T-cell (primary cell): ENCODE measurements at places on chromosomes 5 and 9. TPM values are rescaled to one million over a fixed set of nuclear protein-coding genes. Genes with fewer than 3 reads are reported as not detected.

DNA sequence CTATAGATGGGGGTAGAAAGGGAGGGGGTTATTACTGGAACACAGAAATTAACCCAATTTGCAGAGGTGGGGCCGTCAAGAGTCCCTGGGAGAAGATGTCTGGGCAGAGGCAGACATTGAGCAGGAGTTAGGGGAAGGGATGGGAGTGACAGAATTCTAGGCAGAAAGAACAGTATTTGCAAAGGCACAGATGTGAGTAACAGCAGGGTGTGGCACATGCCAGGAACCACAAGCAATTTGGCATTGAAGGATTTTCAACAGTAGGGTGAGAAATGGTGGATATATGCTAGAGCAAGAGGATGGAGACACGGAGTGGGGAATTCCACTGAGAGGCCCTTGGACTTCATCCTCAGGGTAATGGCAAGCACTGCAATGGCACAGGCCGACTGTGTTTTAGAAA lies 71.6 kb upstream of the FRRS1L start:
- no peak for DNase-seq

The RORB gene
- 0.03 TPM for total RNA-seq

The TTC39B gene
- 32.6 TPM for total RNA-seq

- DNase-seq = no peak
Measured at GRCh38 chr9:95129476-95130291, 187.8 kb downstream of the FANCC start.

The GFRA3 gene
- not detected for total RNA-seq

The CKMT2 gene
- 0.58 TPM for total RNA-seq

DNA sequence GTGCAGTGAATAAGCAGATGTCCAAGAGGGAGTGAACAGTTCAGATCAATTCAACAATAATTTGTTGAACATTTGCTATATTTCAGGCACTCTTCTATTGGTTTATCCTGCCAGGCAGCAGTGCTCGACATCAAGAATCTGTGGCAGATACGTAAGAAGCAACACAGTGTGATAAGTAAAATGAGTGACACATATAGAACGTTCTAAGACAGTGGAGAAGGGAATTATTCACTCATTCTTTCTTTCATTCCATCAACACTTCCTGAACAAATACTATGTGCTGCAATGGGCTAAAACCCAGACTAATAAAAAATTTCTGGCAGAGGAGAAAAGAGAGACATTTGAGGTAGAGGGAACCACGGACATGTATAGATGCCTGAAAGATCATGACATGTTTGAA lies 89.9 kb upstream of the GLIS3 start:
- no peak for DNase-seq

- no peak for DNase-seq
Measured at GRCh38 chr5:108074626-108075025, 307.3 kb downstream of the FBXL17 start.

GRCh38 chr9:78289474-78289873 lies 7.5 kb upstream of the PSAT1 start:
- DNase-seq = no peak

- no peak for DNase-seq
Measured at GRCh38 chr9:86713970-86714369, 233.3 kb downstream of the GAS1 start.

GRCh38 chr5:56812110-56812509 lies 3.2 kb upstream of the MAP3K1 start:
- DNase-seq = no peak

GRCh38 chr9:121550569-121551512 lies 51.2 kb upstream of the GGTA1 start:
- DNase-seq = peak; percentile 60

GRCh38 chr9:88746029-88746742 lies 211.2 kb downstream of the NXNL2 start:
- no peak for DNase-seq

DNA sequence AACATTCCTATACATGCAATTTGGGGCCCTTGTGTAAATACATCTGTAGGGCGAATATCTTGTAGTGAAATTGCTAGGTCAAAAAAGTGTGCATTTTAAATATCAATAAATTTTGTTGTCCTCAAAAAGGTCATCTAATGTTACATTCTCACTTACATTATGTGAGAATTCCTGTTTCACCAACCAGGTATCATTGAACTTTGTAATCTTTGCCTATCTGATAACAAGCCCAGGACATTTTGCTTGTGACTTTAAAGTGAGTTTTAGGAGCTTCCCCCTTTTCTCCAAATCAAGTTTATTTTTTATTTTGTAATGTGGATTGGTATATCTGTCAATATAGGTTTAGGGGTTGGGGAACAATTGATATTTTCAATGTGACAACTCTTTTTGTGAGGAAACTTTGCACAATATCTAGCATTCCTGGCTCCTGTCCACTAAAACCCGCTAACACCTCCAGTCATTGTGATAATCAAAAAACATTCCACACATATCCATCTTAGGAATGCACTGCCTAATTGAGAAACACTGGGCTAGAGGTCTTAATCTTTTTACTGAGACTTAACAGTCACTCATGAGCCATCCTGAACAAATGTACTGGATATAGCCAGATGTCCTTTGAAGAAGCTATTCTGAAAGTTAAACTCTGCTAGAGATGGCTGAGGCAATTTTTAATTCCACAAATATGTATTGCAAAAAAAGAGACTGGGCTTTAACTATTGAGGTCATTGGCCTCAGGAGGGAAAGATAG lies 72.5 kb upstream of the SLC1A1 start:
- no peak for DNase-seq

DNA sequence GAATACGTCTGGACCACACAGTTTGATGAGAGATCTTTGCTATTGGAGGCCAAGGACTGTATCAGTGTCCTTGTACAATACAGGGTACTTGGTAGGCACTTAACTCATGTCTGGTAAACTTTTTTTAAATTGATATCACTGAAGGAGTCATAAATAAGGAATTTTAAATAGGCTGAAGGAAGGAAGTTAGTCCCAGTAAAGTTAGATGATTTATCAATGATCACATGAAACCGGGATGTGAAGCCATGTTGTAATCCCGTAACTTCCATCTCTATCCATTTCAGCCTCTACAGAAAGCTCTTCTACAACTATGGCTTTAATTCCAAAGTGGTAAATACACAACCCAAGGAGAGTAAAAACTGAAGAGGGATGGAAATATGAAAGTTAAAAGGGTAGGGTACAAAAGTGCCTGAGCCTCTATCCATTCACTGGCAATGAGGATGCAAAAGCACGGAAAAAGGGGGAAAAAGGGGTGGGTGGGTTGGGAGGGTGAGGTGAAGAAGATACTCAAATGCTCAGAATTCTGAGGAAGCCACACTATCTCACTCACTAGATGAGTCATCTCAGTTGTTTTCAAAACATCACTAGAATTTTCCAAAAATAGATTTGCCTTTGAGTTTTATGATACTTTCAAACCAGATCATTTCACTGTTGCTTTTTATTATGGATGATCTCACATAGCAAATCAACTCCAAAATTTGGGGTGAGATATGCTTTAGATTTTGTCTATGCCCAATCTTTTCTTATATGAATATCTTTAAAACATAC lies 1053.5 kb downstream of the NR2F1-AS1 start:
- no peak for DNase-seq

GRCh38 chr9:93116072-93116961 lies 17.7 kb downstream of the NINJ1 start:
- DNase-seq = no peak

The SH3GL2 gene
- not detected for total RNA-seq

DNA sequence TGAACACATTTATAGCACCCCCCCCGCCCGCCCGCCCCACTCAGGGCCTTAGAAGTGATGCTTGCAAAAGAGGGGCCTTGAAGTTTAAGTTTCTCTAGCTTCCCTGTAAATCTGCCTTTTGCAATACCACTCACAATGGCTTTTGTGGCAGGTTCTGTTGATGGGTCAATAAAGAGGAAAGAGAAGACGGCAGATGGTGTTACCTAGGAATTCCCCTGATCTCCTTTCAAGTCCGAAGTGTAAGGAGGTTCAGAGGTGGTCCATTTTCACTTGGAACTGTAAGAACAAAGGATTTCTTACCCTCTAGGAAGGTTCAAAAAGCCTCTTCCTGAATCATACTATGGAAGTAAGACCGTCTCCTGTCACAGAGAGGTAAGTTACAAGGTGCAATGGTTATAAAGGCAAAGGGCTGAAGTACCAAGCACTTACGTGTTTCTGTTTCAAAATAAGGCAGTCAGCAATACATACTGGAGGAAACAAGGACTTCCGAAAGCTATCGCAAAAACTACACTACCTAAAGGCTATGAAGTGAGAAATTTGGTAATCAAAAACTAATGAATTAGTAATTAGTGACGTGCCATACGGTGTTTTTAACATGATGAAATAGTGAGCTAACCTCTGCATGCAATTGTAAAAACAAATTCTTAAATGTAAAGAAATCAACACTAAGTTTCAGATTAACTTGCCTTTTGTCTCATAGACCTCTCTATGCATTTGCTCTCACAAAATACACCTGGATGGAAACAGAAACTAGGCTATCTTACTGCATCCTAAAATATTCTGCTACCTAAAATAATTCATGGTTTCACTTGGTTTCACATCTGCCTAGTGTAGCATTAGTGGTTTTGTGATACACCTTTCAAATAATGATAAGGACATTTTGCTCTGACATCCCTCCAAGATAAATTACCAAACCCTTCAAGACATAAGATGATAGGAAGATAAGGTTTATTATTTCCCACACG lies 589.4 kb upstream of the FAM174A start:
- DNase-seq = no peak

- no peak for DNase-seq
Measured at GRCh38 chr9:1461812-1462211, 411.7 kb downstream of the DMRT2 start.

DNA sequence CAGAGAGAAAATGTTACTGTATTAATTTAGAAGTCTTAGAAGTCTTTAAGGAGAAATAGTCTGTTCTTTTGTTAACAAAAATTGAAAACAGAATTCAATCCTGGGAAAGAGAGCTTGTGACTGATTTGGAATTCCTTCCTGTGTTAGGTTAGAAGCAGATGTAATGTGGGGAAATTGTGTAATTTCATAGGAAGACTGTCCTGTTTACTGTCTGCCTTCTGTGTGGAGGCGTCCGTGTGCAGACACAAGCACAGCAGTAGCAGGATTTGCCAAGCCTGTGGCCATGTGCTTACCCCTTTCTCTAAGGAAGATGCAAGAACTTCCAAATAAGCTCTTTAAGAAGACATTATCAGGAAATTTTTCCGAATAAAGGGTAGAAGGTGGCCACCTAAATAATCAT lies 36.7 kb upstream of the F2R start:
- no peak for DNase-seq

DNA sequence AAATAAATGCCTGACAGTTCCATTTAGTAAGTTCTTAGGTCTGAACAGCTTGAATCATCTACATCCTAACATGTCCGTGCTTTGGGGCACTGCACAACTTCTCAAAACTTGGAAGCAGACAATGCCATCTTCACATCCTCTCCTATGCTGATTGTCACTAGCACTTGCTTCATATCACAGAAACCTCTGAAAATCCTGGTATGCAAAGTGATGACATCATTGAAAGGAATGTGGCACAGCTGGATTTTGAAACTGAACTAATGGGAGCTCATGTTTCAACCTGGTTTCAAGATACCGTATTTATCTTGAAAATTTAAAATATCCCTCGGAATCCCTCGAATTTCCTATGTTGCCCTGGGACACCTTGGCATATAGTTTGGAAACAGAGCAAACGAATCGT lies 490.2 kb upstream of the DAP start:
- no peak for DNase-seq

DNA sequence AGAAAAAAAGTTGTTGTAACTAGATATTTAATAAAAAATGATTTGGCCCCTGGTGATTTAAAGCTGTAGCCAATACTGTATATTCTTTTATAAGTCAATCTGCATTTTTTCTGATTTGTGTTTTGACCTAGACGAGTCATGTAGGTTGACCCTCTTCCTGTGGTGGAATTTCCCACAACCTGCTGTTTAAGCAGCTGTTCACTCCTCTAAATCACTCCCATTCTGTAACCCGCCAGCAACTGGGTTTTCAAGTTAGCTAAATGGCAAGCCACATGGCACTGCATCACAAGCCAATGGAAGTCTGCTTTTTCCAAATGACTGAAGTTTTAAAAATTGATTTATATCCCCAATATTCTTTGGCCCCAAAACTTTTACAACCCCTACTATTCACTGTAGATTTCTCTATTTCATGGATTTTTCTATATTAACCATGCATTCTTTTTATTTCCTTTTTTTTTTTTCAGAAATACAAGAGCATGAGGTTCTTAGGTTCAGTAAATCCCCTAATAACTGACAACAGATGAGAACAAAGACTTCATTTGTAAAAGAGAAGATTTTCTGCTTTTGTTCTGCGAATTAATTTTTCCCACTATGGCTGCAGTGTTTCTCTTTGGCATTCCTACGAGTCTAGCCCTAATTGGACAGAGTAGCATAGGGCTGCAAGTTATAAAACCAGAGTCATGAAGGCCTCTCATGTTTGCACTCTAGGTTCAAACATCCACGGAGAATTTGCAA lies 184.5 kb upstream of the TLE4 start:
- DNase-seq = no peak

DNA sequence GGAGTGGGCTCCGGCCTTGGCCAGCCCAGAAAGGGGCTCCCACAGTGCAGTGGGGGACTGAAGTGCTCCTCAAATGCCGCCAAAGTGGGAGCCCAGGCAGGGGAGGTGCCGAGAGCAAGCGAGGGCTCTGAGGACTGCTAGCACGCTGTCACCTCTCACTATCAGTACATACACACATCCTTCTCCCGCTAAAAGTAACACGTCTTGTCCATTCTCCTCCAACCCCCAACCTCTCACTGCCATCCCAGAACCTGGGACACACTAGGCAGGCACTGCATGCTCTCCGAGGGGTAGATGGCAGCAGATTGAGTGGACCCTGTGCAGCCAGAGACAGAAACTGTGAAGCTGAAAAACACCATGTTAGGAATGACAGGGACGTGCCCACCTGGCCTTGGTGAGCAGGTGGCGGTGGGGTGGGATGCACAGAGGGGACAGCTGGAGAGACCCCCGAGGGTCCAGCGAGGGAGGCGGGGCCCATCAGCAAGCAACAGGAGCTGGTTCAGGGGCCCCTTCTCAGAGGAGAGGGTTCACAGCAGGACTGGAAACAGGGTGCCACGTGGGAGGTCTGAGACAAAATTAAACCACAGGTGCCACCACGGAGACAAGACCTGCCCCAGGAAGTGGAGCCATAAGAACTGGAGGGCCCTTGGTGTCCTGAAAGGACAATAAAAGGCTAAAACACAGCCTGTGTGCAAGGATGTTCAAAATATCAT lies 16.9 kb downstream of the SEMA4D start:
- no peak for DNase-seq

The FOXD4L5 gene
- 0.23 TPM for total RNA-seq

DNA sequence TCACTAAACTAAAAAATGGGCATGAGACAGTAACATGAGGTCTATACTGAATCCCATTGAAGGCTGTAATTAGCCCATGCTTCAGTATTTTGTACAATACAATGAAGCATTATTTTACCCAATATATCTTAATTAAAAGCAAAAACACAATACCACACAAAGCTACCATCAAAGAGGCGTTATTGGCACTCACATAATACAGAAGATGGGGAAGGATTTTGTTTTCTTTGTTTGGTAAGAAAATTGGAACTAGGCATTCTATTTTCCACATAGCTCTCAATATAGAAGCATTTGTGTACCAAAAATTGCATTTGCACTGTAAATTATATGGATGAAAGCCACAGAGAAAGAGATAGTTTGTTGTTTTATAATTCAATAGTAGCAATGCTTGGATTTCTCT lies 761.0 kb downstream of the EFNA5 start:
- DNase-seq = no peak

The CYFIP2 gene
- total RNA-seq = 362 TPM

GRCh38 chr9:21160178-21160577 lies 6.3 kb downstream of the IFNA21 start:
- DNase-seq = peak; percentile 59

GRCh38 chr9:18143073-18143745 lies 330.7 kb upstream of the ADAMTSL1 start:
- DNase-seq = no peak

GRCh38 chr9:31140316-31140715 lies 1244.1 kb upstream of the ACO1 start:
- no peak for DNase-seq
